GM19239 (cell line): ENCODE measurements at places on chromosomes 3 and 15.

GRCh38 chr15:58065445-58066041 lies at the start of gene ALDH1A2:
TSS of gene ALDH1A2 (minus strand) at chr15:58065711. CDS start at chr15:58065650, 61 bp downstream.
- DNase-seq = no peak

GRCh38 chr3:13894096-13894806 lies 14.4 kb upstream of the WNT7A start:
- DNase-seq = no peak

DNA sequence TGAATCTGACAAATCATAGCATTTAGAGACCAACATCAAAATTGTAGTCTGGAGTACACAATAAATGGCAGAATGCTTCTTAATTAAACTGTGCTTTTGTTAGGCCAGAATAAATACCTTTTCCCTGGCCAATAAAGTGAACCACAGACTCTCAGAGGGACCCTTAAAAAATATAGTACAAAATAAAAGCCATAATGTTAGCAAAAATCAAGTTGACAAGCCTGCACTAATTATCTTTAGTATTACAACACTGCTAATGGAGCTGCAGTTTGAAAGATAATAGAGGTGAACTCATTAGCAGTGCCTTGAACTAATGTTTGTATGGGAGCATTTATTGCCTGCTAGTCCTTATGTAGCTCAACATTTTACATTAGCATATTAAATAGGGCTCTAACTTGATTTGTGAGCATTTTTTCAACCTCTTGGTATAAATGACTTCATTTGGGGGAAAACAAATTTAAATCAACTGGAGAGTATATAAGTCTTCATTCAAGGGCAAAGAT lies 801.3 kb downstream of the EPHA3 start:
- DNase-seq = no peak

DNA sequence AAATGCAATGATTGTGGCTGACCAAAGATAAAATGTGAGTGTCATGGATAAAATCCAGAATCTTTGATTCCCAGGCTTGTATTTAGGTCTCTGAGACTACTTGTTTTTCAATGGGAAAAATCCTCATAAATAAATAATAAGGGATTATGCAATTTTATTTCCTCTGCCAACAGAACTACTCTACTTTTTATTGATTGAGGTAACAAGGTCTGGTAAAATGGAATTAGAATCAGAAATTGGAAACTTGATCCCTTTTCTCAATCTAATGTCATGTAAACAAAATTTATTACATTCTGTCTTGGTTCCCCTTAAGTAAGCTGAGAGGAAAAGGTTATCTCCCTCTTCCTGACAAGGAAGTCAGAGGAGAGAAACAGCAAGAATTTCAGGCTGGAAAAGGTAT lies 48.3 kb upstream of the CCDC50 start:
- DNase-seq = no peak

- peak; percentile 22 for DNase-seq
These were observed 38.9 kb downstream of the RYK start for GRCh38 chr3:134211797-134212196.

DNA sequence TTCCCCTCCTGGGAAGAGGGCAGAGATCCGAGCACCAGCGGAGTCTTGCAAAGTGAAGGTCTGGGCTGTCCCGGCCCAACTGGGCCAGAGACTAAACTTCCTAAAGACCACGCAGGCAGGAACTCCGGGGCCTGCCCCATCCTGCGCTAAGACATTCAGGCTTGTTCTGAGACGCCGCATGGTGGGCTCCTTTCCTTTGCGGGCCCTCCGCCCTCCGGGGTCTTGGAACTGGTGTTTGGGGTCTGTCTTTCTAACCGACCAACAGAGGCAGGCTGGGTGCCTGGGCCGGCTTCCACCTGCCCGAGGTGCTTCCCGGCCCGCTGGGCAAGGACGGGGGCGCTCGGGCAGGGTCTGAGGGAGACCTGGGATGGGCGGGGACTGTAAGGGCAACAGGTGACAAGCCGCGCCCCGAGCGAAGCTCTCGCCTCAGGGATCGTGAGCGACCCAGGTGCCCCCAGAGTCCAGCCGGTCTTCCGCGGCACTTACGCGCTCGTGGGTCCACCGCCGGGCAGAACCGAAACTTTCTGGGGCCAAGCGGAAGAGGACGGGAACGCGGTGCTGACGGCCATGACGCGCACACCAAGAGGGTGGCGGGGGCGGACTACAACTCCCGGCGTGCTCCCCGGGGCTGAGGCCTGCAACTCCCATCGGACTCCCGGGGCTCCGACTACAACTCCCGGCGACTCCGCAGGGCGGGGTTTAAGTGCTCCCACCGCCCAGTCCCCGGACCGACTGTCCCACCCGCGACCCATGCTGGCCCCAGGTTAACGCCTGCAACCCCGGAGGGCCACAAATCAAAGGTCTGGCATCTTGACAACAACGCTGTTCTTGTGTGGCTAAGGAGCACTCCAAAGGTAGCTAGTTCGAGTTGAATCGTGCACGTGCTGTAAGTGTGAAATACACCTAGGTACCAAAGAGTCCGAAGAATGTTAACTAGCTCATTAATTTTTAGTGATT lies at the start of gene FYCO1:
FYCO1 (minus strand) TSS at position 589 of the 957 bp plus-strand sequence. CDS start 10,914 bp downstream, outside the sequence.
- DNase-seq = peak; percentile 92

GRCh38 chr3:62631488-62631887 lies 243.7 kb downstream of the CADPS start:
- DNase-seq = no peak

GRCh38 chr3:194691481-194692283 lies 6.0 kb downstream of the FAM43A start:
- no peak for DNase-seq

- no peak for DNase-seq
These were observed 6.9 kb downstream of the NIPA2 start for GRCh38 chr15:22845289-22845900.

GRCh38 chr3:169930843-169931242 lies 19.5 kb downstream of the SAMD7 start:
- DNase-seq = no peak

- no peak for DNase-seq
These were observed 3.7 kb downstream of the DLL4 start for GRCh38 chr15:40932649-40933516.

GRCh38 chr15:59339252-59339672 lies 33.4 kb downstream of the MYO1E start:
- DNase-seq = no peak

GRCh38 chr15:89642106-89642505 lies 13.2 kb downstream of the KIF7 start:
- DNase-seq = no peak

DNA sequence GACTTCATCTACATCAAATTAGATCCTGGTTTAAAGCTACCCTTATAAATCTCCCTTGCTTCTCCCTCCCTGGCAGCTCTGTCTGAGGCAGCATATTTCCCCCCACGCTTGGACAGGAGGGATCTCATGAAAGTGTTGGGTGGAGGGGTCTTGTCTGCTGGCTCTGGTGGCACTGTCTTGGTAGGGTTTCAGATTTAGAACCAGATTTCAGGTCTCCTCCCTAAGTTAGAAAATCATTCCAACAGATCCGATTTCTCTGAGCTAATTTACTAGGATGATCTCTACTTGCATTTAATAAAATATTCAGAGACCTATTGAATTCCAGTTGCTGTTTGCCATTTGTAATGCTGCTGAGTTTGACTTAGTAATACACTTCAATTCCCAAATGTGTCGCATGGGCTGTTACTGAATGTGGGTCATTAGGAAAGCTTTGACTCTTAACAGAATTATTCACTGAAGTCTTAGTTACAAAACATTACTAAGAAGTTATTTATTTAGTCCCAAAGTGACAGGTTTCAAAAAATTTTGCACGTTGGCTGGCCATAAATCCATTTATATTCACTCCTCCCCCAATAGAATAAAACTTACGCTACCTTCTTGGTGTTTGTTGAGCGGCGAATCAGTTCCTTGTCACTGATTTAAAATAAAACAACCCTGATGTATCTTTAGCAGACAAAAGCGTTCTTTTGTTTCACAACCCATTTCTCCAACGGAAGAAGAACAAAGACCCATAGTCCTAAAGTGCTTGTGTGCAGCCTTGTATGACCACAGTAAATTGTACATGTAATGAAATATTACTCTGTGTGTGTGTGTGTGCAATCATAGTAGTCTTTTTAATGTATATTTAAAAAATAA lies 84.5 kb downstream of the TRAK1 start:
- DNase-seq = no peak

- no peak for DNase-seq
These were observed 5.6 kb upstream of the NUP210 start for GRCh38 chr3:13425689-13426088.

DNA sequence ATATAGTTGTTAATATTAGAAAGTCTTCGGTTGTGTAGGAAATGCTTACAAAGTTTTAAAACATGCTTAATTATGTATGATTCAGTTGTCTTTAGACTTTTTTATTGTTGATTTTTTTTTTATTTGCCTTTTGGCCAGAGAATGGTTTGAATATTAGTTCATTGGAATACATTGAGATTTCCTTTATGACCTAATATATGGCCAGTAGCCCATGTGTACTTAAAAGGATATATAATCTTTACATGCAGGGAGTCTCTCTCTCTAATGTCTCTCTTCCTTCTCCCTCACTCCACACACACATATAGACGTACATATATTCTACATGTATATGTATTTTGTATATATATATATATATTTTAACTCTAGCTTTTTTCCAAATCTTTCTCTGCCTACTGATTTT lies 67.3 kb upstream of the SKIL start:
- no peak for DNase-seq

GRCh38 chr3:126316501-126316939 lies 40.7 kb downstream of the KLF15 start:
- no peak for DNase-seq

GRCh38 chr3:14412831-14413380 lies 10.5 kb downstream of the SLC6A6 start:
- DNase-seq = no peak

DNA sequence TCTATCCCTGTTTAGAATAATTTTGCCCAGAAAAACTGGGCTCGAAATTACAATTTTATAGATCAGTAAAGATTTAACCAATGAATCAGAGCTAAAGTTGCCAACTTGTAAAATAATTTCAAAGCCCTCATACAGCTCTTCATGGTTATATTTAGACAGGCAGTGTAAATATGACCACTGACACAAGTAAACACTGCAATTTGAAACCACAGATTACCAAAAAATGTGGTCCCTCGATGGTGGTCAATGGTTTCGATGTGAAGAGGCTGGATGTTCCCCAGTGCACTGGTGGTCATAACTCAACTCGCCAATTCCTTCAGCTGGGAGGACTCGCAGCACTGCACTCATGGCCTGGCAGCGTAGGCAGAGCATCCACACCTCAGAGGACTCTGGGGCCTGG lies 28.6 kb downstream of the LRTM1 start:
- no peak for DNase-seq
